ENCODE measurements at places on chromosomes 5 and 9.

GRCh38 chr5:51388488-51389287 is 5.4 kb downstream of the ISL1 start:
- peaks cover 25% of the 10 kb centered on the region for H3K27me3 ChIP-seq
- DNase-seq, result no peak
- H3K36me3 ChIP-seq, result no peaks in the 10 kb centered on the region
- H3K4me1 ChIP-seq, result no peaks in the 10 kb centered on the region
- H3K4me3 ChIP-seq, result no peak overlapping the region

DNA sequence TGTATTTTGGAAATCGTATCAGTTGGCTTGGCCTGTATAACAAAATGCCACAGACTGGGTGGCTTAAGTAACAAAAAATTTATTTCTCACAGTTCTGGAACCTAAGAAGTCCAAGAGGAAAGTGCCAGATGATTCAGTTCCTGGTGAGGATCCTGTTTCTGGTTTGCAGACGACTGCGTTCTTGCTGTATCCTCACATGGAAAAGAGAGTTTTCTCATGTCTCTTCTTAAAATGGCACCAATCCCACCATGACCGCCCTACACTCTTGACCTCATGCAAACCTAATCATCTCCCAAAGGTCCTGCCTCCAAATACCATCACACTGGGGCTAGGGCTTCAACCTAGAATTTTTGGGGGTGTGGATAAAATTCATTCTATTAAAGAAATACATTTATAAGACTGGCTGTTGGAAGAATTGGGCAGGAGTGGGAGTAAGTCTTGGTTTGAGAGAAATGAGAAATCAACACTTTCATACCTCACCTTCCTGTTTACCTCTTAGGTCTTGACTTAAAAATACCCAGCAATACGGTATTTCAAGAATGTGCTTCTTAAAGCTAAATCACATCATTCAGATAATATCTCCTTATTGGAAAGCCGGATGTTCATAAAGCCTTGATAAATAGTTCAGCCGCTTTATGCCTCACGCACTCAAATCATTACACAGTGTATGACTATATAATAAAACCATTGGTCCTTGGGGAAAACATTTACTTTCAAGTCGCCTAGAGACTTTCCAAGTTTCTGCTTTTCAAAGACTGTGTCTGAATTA is 28.7 kb downstream of the PTTG1 start:
- no peak overlapping the region for H3K4me3 ChIP-seq
- no peaks in the 10 kb centered on the region for H3K36me3 ChIP-seq
- no peak for DNase-seq
- no peaks in the 10 kb centered on the region for H3K27me3 ChIP-seq
- H3K27ac ChIP-seq, result no peak overlapping the region
- H3K4me1 ChIP-seq, result no peaks in the 10 kb centered on the region

DNA sequence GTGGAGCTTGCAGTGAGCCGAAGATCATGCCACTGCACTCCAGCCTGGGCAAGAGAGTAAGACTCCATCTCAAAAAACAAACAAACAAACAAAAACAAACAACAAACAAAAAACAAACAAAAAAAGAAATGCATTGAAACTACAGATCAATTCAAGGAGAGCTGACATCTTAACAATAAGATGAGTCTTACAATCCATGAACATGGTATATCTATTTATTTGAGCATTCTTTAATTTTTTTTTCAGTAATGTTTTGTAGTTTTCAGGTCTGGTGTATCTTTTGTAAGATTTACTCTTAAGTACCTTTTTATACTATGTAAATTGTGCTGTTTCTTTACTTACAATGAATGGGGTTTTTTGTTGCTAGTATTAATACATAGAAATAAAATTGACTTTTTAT is 140.1 kb upstream of the DAPK1 start:
- DNase-seq, result no peak
- no peak overlapping the region for H3K4me3 ChIP-seq
- H3K27me3 ChIP-seq, result no peaks in the 10 kb centered on the region
- no peak overlapping the region for H3K27ac ChIP-seq

DNA sequence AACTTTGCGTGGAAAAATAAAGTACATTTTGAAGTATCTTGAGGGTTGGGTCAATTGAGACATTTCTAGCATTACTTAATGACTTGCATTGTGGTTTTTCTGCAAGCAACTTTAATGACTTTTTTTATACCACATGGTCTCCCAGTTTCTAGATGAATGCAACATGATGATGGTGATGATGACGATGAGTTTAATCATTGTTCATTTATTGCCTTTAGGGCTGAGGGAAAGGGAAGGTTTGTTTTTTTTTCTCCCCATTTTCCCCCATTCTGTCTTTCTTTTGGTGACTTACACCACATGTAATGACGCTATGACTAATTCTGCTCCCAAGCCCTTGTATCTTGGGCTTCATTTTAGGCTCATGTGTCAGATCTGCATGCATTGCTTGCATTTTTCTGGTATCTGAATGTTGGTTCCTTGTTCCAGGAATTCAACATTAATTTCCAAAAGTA is 57.7 kb upstream of the NXNL2 start:
- H3K4me3 ChIP-seq, result no peak overlapping the region
- H3K36me3 ChIP-seq, result peaks cover 30% of the 10 kb centered on the region
- no peak for DNase-seq
- no peaks in the 10 kb centered on the region for H3K27me3 ChIP-seq

DNA sequence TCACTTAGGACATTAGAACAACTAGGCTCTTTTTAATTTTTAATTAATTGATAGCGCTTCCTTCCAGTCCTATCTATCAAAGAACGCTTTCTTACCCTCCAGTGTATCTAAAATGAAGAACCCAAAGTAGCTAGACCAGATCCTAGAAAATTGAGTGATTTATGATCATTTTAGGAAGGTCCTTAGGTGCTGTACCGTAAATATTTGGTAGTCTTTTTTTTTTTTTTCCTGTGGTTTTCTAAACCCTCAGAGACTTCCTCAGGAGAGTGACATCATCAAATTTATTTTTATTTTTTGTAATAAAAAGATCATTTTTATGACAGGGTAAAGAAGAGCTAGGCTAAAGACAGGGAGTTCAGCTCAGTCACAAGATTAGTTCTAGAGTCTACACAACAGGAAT is 197.4 kb downstream of the WDR70 start:
- DNase-seq, result no peak
- H3K36me3 ChIP-seq, result no peaks in the 10 kb centered on the region
- no peaks in the 10 kb centered on the region for H3K27me3 ChIP-seq
- H3K27ac ChIP-seq, result no peak overlapping the region
- H3K4me3 ChIP-seq, result no peak overlapping the region

DNA sequence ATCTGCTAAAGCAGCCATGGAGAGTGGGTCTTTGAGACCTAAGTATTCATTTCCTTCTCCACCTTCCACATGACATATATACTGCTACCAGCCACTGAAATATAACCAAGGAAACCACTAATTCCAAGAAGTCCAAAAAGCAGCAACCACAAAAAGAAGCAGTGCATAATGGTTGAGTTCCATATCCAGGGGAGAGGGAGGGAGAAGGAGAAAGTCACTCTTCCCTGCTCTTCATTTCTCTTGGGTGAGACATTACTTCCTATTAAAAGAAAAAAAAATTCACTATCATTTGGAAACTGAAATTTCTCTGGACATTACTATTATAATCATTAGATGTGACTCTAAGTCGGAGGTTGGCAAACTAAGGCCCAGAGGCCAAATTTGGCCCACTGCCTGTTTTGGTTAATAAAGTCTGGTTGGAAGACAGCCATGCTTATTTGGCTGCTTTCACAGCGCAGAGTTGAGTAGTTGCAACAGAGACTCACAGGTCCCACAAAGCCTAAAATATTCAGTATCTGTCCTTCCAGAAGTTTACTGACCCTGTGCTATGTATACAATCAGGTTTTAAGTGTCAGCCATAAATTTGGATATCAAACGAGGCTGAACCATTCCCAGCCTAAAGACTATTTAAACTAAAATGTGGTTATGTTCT is 168.6 kb downstream of the MPDZ start:
- no peaks in the 10 kb centered on the region for H3K27me3 ChIP-seq
- H3K27ac ChIP-seq, result no peak overlapping the region
- no peaks in the 10 kb centered on the region for H3K36me3 ChIP-seq
- H3K4me1 ChIP-seq, result no peaks in the 10 kb centered on the region

DNA sequence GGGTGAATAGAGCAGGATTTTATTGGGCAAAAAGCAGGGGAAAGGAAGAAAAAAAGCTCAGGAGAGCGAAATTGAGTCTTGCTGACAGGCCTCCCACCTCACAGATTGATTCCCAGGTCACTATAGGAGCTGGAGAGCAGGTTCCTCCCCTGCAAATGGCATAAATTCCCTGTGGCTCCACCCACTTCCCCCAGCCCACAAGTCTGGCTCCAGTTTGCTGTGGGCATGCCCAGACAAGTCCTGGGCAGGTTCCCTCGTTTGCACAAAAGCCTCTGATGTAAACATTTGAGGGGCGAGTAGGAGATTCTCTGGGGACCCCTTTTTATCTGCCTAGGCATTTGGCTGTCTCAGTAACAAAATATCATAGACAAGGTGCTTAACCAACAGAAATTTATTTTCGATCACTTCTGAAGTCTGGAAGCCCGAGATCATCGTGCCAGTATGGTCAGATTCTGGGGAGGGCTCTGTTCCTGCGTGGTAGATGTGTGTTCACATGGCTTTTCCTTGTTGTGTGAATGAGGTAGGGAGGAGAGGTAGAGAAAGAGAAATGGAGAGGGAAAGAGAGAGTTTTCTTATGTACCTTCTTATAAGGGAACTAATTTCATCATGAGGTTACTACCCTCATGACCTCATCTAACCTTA is 614.5 kb downstream of the MAT2B start:
- H3K27ac ChIP-seq, result no peak overlapping the region
- peak; percentile 3 for DNase-seq
- 0 out of 2 replicates have a peak, but pooled peaks cover 5% of the 10 kb centered on the region for H3K4me1 ChIP-seq
- H3K27me3 ChIP-seq, result no peaks in the 10 kb centered on the region
- H3K36me3 ChIP-seq, result no peaks in the 10 kb centered on the region

DNA sequence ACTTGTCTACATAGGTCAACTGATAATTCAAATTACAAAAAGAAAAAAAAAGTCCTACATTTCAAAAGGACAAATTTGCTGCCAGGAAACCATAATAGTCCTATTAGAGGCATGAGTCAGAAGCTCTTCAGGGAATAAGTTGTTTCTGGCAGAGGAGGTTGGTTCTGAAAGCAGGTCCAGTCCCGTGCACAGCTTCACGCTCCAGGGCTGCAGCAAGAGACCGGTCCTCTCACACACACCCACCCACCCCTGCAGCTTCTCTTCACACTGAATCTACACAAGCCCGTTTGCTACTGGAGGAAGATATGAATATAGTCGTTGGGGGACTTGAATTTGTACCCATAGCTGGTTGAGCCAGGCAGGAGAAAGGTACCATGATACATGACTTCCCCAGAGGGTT is 36.9 kb upstream of the SLC1A3 start:
- H3K36me3 ChIP-seq, result no peaks in the 10 kb centered on the region
- H3K27ac ChIP-seq, result no peak overlapping the region
- DNase-seq, result no peak

DNA sequence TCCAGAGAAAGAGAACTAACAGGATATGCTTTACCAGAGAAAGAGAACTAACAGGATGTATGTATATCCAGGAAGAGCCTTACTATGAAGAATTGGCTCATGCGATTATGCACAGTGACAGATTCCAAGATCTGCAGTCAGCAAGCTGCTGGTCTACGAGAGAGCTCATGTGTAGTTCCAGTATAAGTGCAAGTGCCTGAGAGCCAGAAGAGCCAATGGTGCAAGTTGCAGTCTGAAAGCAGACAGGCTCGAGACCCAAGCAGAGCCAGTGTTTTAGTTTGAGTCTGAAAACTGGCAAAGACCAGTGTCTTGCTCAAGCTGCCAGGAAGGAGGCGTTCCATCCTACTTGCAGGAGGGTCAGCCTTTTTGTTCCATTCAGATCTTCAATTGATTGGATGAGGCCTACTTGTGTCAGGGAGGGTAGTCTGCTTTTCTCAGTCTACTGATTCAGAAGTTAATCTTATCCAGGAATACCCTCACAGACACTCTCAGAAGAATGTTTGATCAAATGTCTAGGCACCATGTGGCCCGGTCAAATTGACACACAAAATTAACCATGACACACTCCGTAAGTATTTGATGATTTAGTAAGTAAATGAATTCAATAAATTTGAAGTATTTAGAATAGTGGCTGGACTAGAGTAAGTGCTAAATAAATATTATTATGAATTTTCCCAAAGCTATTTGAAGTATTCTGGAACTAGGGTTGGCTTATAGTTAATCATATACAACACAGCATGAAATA is 372.1 kb upstream of the SGCD start:
- H3K27me3 ChIP-seq, result peaks cover 14% of the 10 kb centered on the region
- H3K4me3 ChIP-seq, result no peak overlapping the region
- no peaks in the 10 kb centered on the region for H3K4me1 ChIP-seq
- H3K36me3 ChIP-seq, result no peaks in the 10 kb centered on the region
- no peak overlapping the region for H3K27ac ChIP-seq

- H3K4me3 ChIP-seq, result peak overlapping the region; percentile 70
- H3K27me3 ChIP-seq, result no peaks in the 10 kb centered on the region
- H3K27ac ChIP-seq, result peak overlapping the region; percentile 70
- 0 out of 2 replicates have a peak, but pooled peaks cover 3% of the 10 kb centered on the region for H3K36me3 ChIP-seq
- peaks cover 29% of the 10 kb centered on the region for H3K4me1 ChIP-seq
These were observed 711 bp downstream of the PGGT1B start for GRCh38 chr5:115262011-115262320.

All from DND-41 (cell line).